ENCODE measurements at places on chromosomes 1 and 21.
A peak's percentile ranks its signal among the peaks of the same experiment; 100 is the strongest.

GRCh38 chr1:177385760-177386698 is 215.3 kb downstream of the BRINP2 start:
- peak; percentile 7 for DNase-seq

DNA sequence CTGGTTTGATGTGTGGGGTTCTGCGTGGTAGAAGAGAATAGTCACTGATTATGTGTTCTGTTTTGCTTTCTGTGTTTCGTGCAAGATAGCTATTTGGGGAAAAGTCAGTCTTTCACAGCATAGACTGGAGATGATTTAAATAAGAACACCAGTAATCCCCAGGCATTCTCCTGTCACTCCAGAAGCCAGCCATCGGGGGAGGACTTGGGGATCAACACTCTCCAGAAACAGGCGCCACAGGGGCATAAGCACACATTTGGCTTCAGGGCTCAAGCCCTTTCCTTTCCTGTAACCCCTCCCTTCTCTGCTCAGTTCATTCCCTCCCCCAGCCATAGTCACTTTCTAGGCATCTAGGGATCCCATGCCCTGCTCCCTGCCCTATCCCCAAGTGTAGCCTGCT is 97.3 kb upstream of the BEND5 start:
- DNase-seq, result no peak

DNA sequence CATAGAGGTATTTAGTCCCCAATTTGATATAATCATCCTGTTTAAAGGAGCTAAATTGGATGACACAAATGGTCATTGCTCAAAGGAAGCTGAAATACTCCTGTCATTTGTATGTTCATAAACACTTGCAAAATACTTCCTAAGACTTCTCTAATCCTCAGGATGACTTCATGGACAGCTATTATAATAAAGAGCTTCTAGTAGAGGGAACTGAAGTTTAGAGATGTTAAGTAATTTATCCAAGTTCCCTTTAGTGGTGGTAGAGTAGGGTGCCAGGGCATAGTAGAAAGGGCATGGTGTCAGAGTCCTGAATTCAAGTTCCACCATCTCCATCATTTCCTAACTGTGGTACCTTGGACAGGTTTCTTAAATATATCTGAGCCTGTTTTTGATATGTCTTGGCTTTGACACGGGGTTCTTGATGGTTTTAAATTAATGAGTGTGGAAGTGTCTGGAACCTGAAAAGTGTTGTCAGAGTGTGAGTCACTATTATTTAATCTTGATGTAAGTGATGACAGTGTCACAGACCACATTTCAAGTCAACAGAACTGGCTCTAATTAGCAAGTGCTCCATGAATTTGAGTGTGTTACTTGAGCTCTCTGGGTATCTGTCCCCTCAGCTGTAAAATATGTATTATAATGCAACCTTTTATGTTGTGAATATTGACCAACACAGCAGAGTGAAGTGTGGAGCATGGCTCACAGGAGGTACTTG is 12.1 kb upstream of the GBP6 start:
- DNase-seq, result no peak

DNA sequence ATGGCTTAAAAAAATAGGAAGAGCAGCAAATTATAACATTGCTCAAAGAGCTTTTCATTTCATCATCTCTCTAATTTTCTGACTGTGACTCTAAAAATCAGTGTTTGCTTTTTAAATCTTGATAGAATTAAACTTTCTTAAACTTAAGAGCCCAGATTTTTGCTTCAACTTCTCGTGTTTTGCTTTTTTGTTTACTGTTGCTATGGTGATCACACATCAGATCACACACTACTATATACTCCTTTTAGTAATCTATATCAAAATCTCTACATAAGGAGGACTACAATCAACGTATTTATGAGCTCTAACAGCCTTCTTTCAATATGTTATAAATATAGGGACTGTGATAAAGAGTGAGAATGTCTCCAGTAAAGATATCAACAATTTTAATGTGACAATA is 537.3 kb downstream of the KCNT2 start:
- no peak for DNase-seq

- peak; percentile 60 for DNase-seq
These were observed 19.7 kb downstream of the CDK18 start for GRCh38 chr1:205523891-205524793.

DNA sequence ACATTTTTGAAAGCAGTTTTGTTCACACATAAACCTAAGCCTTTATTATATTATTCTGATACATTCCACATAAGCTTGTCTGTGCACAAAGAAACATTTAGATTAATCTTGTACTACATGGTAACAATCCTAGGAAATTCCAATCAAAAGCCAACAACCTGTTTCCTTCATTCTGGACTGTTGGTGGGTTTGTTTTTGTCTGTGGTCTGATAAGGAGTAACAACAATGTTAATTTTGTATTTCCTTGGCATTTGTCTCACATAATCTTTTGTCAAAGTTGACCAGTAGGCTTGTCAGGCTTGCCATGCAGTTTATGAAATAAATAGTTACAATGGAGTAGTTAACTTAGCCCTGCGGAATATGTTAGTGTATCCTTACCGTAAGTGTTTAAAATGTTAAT is 183.3 kb downstream of the DHRS3 start:
- DNase-seq, result no peak

GRCh38 chr1:243831463-243831862 is 18.6 kb downstream of the AKT3 start:
- no peak for DNase-seq

GRCh38 chr1:25954282-25954938 is 43.5 kb downstream of the PAFAH2 start:
- DNase-seq, result no peak

GRCh38 chr1:244361764-244362473 is 89.8 kb downstream of the ADSS2 start:
- no peak for DNase-seq

- DNase-seq, result peak; percentile 99
These were observed at the start of gene KHDC4 for GRCh38 chr1:155934097-155934935. Gene KHDC4 (minus strand): TSS chr1:155934413. CDS start chr1:155934373, 40 bp downstream.

- DNase-seq, result peak; percentile 58
These were observed at the start of gene EFNA3 for GRCh38 chr1:155078469-155079209. Gene EFNA3 (plus strand): TSS chr1:155078837. CDS start chr1:155078942, 105 bp downstream.

DNA sequence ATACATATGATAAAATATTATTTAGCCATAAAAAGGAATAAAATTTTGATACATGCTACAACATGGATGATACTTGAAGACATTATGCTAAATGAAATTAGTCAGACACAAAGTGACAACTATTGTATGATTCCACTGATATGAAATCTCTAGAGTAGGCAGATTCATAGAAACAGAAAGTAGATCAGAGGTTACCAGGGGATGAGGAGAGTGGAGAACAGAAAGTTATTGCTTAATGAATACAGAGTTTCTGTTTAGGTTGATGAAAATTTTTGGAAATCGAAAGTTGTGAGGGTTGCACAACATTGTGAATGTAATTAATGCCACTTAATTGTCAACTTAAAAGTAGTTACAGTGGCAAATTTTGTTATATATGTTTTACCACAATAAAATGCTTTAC is 315.7 kb upstream of the USP25 start:
- DNase-seq, result no peak

DNA sequence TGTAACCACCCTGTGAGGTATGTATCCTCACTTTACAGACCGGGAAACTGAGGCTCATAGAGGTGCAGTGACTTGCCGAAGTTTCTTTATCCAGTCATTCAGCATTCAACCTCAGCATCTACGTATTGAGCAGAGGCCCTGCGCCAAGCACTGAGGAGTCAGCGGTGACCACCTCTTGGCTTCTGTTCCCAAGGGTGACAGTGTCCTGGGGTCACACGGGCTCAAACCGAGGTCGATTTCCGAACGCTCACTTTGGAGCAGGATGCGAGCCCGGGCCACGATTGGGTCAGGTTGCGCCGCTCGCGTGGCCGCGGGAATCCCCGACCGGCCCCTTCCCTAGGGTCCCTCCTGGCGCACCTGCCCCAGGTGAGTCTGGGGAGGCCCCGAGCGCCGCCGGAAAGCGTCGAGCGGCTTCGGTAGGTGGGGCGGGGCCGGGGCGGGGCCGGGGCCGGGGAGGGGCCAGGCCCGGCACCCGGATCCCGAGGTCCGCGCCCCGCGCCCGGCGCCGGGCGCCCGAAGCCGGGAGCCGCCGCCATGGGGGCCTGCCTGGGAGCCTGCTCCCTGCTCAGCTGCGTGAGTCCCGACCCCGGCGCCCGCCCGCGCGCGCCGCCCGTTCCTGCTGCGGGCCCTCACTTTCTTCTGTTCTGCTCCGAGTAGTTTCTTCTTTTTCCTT is at the start of gene SERINC2:
Gene SERINC2 (plus strand): TSS at position 482 of the 673 bp plus-strand sequence. CDS start 53 bp downstream, at position 535.
- DNase-seq, result peak; percentile 18

- peak; percentile 25 for DNase-seq
These were observed 198.8 kb downstream of the AMY1C start for GRCh38 chr1:103948526-103948925.

DNA sequence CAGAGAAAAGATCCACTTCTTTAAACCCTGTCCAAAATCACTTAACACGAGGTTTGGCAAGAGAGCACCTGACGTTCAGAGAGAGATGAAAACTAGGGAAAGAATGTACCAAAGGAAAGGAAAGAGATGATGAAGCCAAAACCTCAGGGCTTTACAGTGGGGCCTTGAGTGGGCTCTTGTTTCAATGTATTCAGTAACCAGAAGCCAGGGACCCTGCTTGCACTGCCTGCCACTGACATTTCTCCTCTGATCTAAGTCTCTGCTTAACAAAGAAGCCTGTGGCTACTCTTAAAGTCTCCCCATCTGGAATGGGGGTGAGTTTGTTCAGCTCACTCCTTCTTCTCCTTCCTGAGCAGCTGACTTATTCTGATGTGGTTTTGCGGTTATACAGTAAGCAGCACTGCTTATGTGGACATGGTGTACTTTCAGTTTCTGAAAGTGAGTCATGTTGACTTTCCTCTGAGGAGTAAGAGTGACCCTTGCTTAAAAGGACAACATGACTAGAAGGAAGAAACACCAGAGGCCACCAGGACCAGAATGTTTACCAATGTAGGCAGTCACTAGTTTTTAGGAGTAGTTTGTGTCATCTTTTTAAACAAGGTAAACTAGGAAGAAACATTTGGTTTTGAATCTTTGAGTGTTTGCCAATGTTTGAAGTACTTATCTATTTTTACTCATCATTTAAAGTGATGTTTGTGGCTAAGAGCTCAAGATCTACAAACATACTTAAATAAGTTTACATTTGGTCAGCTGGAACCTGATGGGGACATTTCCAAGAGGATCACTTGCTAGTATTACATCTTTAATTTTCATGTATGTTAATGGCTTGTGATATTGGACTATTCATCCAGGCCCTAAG is 87.4 kb downstream of the FASLG start:
- DNase-seq, result no peak

- no peak for DNase-seq
These were observed 107.0 kb downstream of the CTH start for GRCh38 chr1:70518106-70518505.

DNA sequence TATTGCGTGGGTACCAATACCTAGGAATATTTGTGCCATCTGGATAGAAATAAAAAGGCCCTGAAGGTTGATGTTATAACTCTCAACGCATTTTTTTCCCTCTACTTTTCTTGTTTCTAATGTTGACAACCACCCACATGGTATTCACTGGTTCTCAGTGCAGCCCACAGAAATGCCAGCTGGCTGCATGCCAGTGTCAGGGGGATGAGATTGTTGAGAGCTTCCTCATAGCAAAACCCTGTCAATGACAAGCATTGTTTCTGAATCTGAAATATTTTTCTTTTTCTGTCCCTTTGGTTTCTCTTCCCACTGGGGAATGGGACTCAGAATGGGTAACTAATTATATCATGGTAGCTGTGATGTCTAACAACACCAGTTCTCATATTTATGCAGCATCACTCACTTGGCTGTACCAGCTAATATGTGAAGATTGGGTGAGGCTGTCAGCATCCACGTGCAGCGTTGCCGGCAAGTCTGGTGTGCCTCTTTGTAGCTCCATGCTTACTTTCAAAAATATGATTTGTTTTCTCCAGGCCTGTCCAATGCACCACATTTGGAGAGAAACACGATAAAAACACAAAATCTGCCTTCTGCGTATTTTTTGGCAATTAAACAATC is 284.6 kb downstream of the PTBP2 start:
- DNase-seq, result no peak

DNA sequence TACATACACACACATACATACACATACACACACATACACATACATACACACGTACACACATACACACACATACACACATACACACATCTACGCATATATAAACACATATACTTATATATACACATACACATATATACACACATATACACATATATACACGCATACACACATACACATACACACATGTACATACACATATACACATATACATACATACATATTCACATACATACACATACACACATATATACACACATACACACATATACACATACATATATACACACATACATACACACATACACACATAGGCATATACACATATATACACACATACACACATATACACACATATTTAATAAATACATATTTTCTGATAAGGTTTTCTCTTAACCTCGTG is 324.0 kb downstream of the RPS6KC1 start:
- no peak for DNase-seq

DNA sequence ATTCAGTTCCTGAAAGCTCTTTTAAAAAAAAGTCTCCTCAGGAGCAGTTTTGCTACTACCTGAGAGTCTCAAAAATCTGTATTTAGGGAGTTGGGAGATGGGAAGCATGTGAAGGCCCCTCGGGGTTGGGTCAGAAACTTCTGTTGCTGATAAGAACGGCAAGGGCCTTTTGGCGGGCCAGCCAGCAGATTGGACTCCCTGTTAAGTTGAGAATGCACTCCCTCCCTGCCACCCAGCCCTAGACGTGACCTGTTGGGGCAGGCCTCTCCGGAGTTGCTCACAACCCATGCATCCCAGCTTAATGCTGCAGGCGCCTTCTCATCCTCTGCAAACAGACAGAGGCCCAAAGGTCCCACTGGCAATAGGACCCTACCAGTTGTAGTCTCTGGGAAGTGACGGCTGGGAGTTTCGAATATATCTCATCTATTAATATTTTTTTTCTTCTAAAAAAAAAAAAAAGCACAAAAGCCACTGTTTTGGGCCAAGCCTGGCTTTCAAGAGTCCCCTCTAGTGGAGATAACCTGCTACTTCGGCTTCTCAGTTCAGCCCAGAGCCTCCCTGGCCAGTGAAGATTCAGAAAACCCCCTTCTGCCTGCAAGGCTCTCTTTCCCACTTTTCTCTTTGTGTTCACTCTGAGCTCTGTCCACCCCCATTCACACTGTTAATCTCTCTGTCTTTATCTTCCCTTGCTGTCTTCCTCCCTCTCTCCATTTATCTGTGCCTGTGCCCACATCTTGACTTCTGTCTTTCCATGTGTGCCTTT is 5.3 kb downstream of the PLXNA2 start:
- peak; percentile 22 for DNase-seq

DNA sequence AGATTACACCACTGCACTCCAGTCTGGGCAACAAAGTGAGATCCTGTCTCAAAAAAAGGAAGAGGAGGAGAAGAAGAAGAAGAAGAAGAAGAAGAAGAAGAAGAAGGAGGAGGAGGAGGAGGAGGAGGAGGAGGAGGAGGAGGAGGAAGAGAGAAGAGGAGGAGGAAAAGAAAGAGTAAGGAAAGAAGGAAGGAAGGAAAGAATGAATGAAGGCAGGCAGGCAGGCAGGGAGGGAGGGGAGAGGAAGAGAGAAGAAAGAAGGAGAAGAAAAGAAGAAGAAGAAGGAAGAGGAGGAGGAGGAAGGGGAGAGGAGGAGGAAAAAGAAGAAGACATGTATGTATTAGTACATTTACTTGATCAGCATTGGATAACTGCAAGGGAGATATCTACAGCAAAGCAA is 26.7 kb downstream of the MIS18A start:
- no peak for DNase-seq

- peak; percentile 21 for DNase-seq
These were observed 31.3 kb downstream of the CBR1 start for GRCh38 chr21:36100971-36101641.

All from NCI-H524 (cell line).